ENCODE measurements at places on chromosomes 3 and 15.

- DNase-seq: no peak
These were observed 595.8 kb downstream of the NLGN1 start for GRCh38 chr3:173993299-173993698.

DNA sequence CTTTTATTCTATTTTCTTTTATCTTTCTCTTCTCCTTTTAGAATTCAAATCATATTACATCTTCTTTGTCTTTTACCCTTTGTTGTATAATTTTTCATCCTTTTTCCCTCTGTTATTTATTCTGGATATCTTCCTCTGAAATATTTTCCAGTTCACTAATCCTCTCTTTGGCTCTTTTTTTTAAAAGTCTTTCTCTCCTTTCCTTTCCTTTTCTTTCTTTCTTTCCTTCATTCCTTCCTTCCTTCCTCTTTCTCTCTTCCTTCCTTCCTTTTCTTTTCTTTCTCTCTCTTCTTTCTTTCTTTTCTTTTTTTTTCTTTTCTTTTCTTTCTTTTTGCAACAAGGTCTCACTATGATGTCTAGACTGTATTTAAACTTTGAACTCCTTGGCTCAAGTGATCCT lies 9.3 kb downstream of the SUSD5 start:
- DNase-seq: no peak

- no peak for DNase-seq
These were observed 5.3 kb downstream of the PLA2G4F start for GRCh38 chr15:42151141-42151561.

- DNase-seq: no peak
These were observed 20.7 kb upstream of the SSR3 start for GRCh38 chr3:156575641-156576040.

GRCh38 chr3:71134521-71134920 lies 449.0 kb downstream of the FOXP1 start:
- DNase-seq: no peak

DNA sequence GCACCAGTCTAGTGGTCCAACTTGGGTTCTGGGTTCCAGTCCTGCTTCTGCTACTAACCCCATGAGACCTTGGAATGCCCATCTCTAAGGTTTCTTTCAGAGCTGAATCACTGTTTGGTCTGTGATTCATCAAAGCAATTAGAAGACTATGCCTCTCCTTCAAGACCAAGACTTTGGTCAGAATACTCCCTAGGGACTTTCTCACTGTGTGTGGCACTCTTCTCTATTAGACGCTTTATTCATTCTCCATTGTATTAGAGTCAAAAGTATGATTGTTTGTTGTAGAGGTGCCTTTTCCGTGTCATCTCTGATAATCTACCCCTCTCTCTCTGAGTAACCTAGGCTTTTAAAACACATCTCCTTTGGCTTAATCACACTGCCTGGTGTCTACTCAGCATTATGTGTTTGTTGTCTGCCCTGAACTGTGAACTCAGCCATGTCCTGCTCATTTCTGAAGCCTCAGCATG lies 90.5 kb downstream of the LPP start:
- DNase-seq: no peak

DNA sequence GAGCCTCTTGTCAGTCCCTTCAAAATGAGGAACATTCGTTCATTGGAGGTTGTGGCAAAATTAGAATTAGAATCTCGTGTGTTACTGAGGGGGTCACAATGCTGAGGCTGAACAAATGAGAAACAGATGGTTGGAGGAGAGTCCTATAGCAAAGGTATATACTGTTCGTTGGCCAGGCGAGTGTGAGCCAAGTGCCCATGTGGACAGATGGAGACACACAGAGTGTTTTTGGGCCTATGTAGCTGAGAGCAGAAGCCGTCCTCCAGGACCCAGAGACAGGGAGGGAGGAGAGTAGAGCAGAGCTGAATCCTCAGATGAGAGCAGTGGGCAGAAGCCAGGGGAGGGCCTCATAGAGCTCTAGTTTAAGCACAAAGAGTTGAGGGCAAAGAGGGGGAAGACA lies 98.9 kb downstream of the NR1D2 start:
- DNase-seq: no peak

DNA sequence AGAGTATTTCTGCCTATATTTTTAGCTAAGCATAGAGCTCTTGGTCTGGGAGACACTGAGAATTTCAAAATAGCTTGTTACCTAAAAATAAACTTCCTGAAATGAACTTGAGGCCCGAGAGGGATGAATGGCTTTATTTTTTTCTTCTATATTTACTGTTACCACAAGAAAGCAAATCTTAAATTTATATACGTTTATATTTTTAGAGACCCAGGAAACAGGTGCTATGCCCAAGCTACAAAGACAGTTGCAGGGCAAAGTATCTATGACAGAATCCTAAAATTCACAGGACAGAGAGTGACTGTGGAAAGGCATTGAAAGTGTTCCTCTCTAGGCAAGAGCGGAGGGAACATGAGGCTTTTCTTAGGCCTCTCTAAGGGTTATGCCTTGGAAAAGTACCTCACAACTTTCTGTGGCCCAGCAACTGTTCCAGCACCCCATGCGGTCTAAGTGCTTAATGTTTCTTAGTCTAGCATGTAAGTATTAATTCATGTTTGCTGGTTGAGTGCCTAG lies 36.5 kb downstream of the TGFBR2 start:
- no peak for DNase-seq

GRCh38 chr3:195768831-195769303 lies 42.9 kb downstream of the MUC4 start:
- no peak for DNase-seq

DNA sequence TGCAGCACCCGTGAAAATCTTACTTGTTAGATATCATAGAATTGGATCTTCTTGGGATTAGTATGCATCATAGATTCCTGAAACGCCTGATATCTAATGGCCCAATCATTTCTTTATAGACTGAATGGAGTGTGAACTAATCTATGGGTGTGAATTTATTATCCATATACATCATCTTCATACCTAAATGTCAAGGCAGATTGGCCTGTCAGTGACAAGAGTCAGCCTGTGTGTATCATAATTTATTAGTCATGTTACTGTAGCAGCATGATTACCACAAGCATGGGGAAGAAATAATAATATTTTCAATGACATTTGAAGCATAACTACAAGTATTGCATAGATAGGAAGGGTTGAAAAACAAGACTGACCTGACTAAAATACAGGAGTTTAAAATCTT lies 235.8 kb downstream of the RAP2B start:
- no peak for DNase-seq

DNA sequence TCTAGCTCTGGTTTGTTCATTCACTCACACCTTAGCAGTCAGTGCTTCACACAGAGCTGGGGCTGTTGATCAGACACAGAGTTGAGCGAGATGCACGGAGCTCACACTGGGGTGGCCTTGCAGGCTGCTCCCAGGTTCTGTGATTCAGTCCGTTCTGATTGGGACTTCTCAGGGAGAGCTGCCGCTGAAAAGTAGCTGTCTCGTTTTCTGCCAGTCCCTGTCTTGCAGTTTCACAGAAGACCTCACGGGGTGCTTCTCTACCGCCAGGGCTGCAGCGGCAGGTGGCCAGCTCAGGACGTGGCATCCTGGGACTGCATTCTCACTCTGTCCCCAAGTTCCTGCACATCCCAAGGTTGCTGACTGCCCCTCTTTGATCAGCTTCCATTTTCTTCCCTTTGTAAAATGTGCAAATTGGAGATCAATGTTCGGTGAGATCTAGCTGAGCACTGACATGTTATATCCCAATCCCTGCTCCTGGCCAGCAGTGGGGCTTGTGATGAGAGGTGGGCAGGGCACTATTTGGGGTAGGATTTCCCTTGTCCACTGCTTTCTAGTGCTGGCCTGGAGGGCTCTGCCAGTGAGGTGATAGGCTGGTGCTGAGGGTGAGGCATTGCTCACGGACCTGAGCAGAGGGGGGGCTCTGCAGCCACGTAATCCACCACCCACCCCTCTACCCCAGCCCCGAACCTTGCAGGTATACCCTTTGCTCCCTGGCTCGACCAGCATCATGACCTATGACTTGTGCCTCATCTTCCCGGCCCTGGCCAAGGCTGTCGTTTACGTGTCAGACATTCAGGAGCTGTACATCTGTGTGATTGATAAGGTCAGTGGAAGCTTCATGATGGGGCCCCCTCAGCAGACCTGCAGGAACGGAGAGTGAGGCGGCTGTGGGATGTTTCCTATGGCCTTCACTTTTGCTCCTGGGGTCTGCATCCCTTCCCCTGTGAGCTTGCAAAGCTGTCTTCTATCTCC lies 5.3 kb upstream of the TXNRD3 start:
- DNase-seq: no peak

Data from smooth muscle cell of the brain vasculature (primary cell).